D721Med (cell line): ENCODE measurements at places on chromosomes 11 and 22.

GRCh38 chr11:44624761-44625221 is 59.3 kb downstream of the CD82 start:
- DNase-seq, result no peak

- DNase-seq, result no peak
Measured at GRCh38 chr11:79006854-79007253, 432.2 kb upstream of the NARS2 start.

DNA sequence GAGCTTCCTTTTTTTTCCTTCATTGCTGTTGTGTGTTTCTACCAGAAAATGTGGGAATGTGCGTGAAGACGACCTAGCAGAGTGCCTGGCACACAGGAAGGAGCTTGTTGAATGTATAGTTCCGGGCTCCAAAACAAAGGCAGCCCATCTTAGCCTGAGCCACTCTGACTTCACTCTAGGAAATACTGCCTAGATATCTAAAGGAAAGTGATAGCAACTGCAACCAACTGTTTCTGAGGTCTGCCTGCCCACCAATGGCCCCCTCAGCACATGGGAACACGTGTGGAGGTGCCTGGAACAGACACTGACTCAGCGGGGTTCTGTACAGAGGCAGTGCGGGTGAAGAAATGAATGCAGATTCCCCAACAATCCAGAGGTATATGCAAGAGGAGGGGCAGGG is 14.7 kb upstream of the XBP1 start:
- DNase-seq, result no peak

- DNase-seq, result no peak
Measured at GRCh38 chr22:38291201-38291777, 18.5 kb upstream of the TMEM184B start.
